ENCODE measurements at places on chromosomes 2 and 18.

- no peak for DNase-seq
These were observed 17.0 kb upstream of the ANKRD44 start for GRCh38 chr2:197327472-197328098.

DNA sequence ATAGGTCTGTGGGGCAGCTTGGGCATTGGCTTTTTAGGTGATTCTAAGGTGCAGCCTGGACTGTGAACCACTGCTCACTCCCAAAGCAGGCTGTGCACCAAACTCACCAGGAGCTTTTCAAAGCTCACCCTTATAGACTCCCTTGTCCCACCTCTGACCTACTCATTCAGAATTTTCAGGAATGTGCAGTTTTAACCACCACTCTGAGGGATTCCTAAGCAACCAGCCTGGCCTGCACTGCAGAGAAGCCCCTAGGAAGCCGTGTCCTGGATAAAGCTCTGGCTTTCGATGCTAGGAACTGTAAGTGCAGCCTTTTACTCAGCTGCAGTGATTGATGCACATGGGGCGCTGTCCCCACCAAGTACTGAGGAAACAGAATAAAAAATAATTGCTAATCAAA is 33.0 kb downstream of the MRO start:
- DNase-seq = no peak

- no peak for DNase-seq
These were observed 81.3 kb downstream of the OSBPL6 start for GRCh38 chr2:178275600-178275999.

DNA sequence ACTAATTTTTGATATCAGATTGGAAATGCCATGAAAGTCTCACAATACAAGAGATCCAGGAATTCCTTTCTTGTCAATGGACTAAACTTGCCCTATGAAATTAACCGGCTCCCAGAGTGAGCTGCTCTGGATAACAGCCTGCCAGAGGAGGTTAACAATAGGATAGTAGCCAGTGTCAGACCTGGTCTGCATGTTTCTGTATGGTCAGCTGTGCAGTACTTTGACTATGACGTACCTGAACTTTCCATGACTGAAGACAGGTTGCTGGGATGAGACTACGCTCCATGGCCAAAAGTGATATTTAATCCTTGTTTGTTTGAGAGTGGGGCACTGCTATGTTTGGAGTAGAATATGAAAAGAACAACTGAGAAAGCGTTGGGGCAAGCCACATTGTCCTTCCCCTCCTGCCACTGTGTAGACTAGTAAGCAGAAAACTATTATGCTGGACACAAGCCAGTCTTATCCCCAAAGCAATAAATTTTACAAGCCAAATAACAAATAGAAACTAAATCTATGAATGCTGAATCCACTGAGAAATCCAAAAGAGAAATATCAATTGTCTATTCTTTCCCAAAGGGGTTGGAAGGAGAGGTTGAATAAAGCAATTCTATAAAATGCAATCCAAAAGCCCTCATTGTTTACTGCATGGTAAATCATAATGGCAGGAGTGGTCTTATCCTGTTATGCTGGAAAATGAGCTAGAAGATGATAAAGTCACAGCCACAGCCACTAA is 115.5 kb upstream of the CYP26B1 start:
- DNase-seq = peak; percentile 25

GRCh38 chr2:68320118-68320641 is 431 bp upstream of the CNRIP1 start:
- no peak for DNase-seq

DNA sequence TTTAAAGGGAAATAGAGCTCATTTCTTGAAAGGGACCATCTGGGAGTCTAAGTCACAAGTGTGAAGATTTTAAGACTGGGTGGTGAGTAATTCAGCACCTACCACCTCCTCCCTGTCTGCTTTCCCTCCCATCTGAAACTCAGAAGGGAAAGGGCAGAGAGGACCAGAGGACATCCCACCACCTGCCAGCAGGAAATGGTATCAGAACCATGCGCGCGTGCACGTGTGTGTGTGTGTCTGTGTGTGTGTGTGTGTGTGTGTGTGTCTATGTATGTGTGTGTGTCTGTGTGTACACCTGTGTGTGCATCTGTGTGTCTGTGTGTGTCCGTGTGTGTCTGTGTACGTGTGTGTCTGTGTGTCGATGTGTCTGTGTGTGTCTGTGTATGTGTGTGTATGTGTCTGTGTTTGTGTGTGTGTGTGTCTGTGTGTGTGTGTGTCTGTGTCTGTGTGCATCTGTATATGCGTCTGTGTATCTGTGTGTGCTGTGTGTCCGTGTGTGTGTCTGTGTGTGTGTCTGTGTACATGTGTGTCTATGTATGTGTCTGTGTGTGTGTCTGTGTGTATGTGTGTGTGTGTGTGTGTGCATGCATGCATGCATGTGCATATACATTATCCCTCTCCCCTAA is 76.8 kb downstream of the ZFP36L2 start:
- DNase-seq = no peak

DNA sequence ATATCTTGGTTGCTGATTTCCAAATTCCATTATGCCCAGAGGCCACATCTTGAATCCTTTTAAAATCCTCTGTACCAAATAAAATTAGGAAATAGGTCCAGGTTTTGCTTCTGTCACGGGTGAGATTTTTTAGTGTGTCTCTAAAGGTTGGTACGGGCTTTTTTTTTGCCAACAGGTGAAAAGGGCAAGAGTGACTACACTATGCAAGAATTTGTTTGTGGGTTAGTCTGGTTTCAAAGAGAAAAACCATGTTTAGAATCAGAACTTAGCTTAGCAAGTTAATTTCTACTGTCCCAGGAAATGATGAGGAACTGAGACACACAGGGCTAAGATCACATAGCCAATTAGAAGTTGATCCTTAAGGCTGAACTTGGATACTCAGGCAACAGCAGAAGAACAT is 41.7 kb downstream of the POLR1A start:
- DNase-seq = peak; percentile 64

GRCh38 chr2:174681099-174682006 is 82.9 kb downstream of the CHRNA1 start:
- DNase-seq = peak; percentile 46

GRCh38 chr18:22363867-22364463 is 53.8 kb downstream of the CTAGE1 start:
- peak; percentile 12 for DNase-seq

DNA sequence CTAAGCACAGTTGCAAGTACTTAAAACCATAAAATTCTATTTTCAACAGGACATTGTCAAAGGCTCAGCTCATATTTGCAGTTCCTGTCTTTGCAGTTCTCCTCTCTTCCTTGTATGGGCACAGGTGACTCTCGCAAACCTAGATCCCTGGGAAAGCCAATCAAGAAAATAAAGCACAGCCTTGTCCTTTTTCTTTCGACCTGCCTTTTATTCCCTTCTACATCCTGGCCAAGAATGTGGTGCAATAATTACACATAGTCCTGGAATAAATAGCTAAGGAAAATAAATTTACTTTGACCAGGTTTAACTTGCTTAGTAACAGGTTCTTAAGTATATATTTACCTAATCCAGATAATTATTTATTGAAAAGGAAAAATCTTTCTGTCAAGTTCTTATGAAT is 20.2 kb downstream of the ATG16L1 start:
- no peak for DNase-seq

DNA sequence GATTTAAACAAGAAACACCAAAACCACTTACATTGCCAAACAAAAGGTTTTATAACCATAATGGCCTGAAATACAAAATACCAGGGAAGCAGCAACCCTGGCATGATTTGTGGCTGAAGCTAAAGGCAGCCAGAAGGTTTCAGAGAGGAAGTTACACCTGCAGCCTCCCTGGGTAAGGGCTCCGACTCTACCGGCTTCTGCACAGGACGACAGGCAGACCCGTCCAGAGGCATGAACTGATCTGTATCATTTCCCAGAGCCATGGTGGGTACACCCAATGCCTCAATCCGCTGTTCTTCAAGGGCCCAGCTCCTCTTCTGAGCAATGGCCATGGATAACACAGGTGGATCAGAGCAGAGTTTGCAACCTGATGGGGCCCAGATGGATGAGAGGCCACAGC is 71.6 kb downstream of the PXDN start:
- no peak for DNase-seq

DNA sequence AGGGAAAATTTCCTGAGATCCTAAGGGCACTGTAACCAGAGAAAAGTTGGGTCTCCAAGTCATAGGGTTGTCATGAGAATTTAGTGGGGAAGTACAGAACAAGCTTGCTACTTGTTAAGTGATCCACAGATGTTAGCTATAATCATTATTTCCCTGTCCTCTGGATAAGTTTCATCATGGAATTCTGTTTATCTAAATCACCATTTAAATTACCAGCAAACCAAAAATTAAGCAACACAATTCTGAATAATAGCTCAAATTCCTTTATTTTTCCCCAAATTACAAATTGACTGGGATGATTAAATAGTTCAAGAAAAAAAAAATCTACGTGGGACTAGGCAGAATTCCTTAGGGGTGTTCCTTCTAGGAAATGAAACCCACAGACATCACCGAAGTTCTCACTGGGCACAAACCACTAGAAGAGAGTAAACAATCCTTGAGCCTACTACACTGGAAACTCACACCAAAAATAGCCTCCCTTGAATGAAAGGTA is 159.5 kb downstream of the COL6A3 start:
- peak; percentile 83 for DNase-seq
